Testis (tissue), 5 donors: ENCODE measurements at places on chromosomes 2 and 18.

GRCh38 chr2:124121760-124122275 lies 96.7 kb downstream of the CNTNAP5 start:
- DNase-seq, result no peak

DNA sequence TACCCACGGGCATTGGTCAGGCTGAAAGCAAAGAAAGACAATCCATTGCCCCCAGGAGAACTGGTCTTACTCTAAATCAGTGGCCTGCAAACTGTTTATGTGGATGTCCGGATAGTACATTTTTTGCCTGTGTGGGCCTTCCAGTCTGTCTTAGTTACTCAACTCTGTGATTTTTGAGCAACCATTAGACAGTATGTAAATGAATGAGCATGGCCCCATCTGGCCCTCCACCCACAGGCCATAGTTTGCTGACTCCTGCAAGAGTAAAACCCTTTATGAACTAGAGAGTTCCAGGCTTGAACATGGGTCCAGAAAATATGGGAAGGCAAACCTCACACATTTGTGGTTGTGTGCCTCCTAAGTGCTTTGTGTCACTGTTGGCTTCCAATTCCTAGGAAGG lies 55.7 kb upstream of the CYP1B1 start:
- no peak for DNase-seq

- DNase-seq, result no peak
Observed at GRCh38 chr2:68921646-68922045, 31.0 kb downstream of the GKN2 start.

DNA sequence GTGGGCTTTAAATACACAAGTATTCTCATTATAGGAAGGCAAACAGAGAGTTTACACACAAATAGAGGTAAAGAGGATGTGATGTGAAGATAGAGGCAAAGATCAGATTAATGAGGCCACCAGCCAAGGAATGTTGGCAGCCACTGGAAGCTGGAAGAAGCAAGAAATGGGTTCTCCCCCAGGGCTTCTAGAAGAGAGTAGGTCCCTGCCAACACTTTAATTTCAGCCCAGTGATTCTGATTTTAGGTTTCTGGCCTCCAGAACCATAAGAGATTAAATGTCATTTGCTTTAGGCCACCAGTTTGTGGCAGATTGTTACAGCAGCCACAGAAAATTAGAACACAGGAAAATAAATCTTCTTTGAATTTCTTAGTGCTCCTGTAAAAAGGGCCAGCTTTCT lies 916.7 kb downstream of the CPS1 start:
- DNase-seq, result no peak

DNA sequence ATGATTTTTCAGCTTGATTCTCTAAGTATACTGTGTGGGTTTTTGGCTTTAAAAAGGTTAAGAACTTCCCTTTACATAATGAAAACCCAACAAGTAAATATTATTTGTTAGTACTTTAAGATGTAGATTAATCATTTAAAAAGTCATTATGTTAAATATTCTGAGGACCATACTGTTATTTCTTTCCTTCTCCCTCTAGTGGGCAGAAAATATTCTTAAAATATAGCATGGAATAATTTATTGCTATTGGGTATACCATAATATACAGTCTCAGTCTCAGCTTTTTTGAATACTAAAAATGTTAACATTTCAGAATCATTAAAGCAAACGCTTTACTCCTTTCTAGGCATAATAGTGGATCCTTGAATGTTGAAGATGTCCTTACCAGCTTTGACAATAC lies 28.1 kb downstream of the CAMKMT start:
- DNase-seq, result no peak

GRCh38 chr18:5104246-5104645 lies 92.8 kb downstream of the AKAIN1 start:
- no peak for DNase-seq

DNA sequence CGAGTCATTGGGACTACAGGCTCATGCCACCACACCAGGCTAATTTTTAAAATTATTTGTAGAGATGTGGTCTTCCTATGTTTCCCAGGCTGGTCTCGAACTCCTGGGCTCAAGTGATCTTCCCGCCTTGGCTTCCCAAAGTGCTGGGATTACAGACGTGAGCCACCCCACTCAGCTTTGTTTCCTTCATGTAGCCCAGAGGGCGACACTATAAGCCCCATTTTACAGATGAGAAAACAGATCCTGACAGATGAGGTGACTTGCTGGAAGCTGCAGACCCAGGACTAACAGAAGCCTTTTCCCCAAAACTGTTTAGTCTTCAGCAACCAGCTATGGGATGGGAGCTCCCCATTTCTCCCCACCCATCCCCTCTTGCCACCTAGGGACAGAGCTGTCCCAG lies 7.2 kb upstream of the CTDSP1 start:
- no peak for DNase-seq

GRCh38 chr2:33094303-33094702 lies 147.6 kb downstream of the LTBP1 start:
- DNase-seq, result no peak
